Nucleus accumbens (tissue), 56 donors: ENCODE measurements at places on chromosomes 5 and 9.

- no peak for DNase-seq
Measured at GRCh38 chr9:34507556-34507955, 15.2 kb downstream of the ENHO start.

- no peak for DNase-seq
Measured at GRCh38 chr5:124060413-124061067, 548.6 kb downstream of the CSNK1G3 start.

DNA sequence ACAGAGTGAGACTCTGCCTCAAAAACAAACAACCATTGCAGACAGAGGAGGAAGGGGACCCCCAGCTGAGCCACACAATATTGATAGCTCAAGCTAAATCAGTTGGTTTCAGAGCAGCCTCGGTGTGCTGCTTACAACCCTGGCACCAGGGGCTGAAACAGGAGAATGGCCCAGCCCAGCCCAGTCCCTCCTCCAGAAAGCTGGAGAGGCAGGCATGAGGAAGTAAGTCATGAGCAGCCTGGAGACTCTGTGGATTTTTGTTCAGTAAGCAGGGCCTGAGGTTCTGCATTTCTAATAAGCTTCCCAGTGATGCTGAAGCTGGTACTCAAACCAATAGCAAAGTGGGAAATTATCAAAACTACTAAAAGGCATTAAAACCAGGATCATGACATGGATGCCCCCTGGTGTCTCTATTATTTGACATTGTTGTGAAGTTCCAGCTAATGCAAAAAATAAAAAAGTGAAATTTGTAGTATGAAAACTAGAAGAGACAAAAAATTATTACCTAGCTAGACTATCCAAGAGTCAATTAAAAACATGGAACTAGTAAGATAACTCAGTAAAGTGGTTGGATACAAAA lies 14.2 kb downstream of the PRRT1B start:
- DNase-seq = no peak

DNA sequence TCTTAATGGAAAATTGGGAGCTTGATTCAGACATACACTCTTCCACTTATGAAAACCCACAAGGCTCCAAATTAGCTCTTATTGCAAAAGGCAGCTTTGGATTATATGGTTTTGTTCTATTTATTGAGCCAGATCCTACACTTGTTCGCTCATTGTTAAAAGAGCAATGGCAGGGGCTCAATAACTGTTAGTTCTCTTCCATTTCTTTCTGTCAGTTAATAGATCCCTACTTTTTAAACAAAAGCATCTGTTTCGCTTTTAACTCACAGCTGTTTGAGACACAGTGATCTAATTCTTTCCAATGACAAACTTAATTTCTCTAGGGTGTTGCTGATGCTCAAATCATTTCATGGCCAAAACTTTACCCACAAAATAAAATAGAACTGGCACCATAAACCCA lies 11.7 kb downstream of the C5 start:
- DNase-seq = no peak

- no peak for DNase-seq
Measured at GRCh38 chr9:135116371-135116770, 28.9 kb downstream of the OLFM1 start.

- no peak for DNase-seq
Measured at GRCh38 chr5:76765249-76765648, 49.3 kb downstream of the F2R start.

DNA sequence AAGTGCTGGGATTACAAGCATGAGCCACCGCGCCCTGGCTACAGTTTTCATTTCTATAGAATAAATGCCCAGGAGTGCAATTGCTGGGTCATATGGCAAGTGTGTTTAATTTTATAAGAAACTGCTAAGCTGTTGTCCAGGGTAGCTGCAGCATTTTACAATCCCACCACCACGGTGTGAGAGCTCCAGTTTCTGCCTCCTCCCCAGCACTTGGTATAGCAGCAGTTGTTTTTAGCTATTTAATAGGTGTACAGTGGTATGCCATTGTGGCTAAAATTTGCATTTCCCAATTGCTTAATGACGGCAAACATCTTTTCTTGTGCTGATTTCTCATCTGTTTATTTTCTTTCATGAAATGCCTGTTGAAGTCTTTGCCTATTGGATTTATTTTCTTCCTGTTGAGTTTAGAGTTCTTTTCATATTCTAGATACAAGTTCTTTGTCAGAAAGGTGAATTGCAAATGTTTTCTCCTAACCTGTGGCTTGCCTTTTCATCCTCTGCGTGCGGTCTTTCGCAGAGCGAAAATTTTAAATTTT lies 100.3 kb downstream of the NDFIP1 start:
- DNase-seq = no peak

- no peak for DNase-seq
Measured at GRCh38 chr5:147075187-147075586, 159.6 kb upstream of the STK32A start.

- no peak for DNase-seq
Measured at GRCh38 chr5:157390551-157391297, 69.3 kb upstream of the NIPAL4 start.

GRCh38 chr5:142032747-142033631 lies 20.2 kb upstream of the GNPDA1 start:
- no peak for DNase-seq

- DNase-seq = no peak
Measured at GRCh38 chr5:54603372-54603771, 85.8 kb downstream of the SNX18 start.

DNA sequence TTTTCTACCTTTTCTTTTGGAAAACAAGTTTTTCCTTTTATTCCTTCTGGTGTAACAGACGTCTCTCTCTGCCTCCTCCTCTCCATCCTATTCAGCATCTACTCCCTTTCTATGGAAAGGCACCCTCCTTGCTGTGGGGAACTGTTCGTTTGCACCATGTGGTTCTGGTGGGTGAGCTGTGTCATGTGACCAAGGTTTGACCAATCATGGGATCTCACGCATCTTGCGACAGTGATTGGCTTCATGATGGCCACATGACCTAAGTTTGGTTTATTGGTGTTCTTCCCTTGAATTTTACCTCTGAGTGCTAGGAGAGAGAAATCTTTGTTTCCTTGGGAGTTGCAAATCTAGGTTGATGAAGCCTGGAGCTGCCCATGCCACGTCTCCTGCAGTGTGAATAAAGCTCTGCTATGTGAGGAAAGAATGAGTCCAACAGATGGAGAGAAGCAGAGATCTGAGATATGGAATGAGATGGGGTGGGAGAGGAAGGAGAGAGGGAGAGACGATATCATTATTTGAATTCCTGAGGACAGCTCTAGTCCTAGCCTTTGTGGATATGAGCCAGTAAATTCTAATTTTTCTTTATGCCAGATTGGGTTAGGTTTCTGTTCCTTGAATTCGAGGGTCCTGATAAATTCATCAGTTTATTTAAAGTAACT lies 178.8 kb upstream of the IL12B start:
- no peak for DNase-seq

- DNase-seq = no peak
Measured at GRCh38 chr9:99866398-99866797, 40.1 kb upstream of the STX17 start.

DNA sequence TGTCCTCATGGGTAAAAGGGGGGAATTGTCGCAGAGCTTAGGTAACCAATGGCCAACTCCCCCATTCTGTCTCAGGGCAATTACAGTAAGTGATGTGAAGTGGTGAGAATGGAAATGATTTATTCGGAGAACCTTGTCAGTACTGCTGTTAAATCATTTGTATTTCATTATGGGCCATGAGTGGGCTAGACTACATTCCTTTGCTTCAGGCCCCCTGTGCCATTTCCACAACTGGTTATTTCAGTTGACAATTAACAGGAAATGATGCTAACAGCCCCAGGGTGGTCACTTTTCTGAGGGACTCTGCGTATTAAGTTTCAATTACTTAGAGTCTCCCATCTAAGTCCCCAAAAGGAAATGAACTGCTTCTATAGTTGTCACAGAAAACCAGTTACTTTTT lies 653.7 kb downstream of the CCDC171 start:
- no peak for DNase-seq

- no peak for DNase-seq
Measured at GRCh38 chr9:107782789-107783188, 293.2 kb upstream of the KLF4 start.

DNA sequence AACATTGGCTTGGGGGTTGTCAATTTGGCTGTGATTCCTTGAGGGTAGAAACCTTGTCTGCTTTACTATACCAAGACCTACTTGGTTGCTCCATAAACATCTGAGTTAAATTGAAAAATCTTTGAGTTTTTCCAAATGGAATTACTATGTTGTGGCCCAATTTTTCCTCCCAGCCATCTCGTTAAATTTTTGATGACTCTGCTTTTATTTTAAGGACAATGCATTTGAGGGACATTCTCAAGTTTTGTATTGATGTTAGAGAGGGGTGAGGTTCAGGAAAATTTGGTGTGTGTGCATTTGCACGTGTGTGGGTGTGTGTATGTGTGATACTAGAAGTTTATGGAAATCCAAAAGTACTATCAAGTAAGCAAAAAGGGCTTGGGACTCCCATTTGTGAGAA lies 491.4 kb upstream of the KLF4 start:
- DNase-seq = no peak

DNA sequence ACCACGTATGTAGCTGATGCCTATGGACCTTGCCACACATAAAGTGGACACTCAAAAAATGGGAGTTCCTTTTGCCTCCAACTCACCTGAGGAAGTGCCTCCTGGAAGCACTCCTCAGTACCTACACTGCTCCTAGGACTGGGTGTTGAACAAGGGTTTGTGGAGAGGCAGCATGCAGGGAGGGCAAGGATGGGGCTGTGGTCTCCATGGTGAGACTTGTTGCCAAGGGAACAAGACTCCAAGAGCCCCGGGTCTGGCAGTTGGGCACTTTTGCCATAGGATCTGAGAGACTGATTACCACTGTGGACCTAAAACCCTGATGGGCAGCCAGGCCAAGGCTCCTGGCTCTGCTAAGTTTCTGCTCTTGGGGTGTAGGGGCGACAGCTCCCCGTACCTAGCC lies 6.9 kb upstream of the NR5A1 start:
- DNase-seq = no peak

GRCh38 chr5:573206-573605 lies 38.9 kb upstream of the CEP72 start:
- no peak for DNase-seq

GRCh38 chr5:178993955-178994579 lies 1.1 kb downstream of the GRM6 start:
- no peak for DNase-seq

DNA sequence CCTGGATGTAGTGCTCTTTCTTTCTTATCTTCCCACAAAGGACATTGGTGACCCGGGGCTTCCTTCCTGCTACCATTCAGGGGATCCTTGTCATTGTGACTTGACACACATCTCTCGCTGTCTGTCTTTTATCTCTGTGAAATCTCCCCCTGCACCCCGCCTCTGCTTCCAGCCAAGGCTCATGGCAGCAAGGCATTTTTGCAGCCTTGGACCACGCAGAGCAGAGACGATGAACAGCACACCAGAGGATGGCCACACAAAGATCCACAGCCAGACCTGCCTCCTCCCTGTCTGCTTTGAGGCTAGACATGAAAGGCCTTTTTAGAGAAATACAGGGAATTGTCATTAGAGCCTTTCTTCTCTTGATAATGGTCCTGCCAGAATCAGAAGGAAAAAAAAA lies 549.1 kb downstream of the CDK5RAP2 start:
- no peak for DNase-seq

- DNase-seq = peak; percentile 48
Measured at GRCh38 chr5:92977846-92978540, 603.0 kb downstream of the NR2F1-AS1 start.

DNA sequence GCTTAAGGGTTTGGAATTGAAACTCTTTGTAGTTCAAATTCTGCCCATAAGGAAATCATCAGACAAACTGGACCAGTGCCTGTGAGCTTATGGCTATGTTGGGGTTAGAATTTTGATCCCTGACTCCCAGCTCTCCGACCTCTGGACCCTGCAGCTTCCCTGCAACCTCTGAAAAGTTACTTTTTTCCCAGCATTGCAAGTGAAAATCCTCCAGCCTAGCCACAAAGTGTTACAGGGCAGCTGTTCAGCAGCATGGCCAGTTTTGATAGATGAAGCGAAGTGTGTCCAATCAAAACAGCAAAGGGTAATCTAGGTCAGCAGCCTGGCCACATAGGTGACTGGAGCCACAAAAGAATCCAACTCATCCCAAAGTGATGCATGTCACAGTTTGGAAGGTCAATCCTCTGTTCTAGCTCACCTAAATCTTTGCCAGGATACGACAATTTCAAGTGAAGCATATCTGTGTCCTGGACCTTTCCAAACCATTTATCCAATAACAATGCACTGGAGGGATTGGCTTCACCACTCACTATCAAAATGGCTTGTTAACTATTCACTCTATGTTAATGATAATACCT lies 4.7 kb upstream of the CPEB4 start:
- no peak for DNase-seq

DNA sequence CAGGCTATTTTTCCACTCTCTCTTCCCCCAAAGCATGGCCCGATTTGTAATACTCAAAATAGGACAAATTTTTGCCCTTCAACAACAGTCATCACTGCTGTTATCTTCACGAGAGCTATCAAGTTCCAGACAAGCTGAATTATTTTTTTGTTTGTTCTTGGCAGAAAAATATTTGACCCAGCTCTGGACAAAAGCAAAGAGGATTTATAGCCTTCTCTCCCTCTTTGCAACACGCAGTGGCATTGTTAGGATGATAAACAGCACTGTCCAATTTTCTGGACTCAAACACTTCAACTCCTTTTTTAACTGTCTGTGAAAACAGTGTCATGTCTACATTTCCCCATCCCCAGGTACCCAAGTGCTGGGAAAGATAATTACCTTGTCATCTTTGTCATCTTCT lies 160.3 kb downstream of the SLF1 start:
- DNase-seq = no peak

GRCh38 chr9:69179037-69179436 lies 5.0 kb downstream of the TJP2 start:
- no peak for DNase-seq

- DNase-seq = no peak
Measured at GRCh38 chr5:691817-692528, 1.2 kb downstream of the TPPP start.

- DNase-seq = no peak
Measured at GRCh38 chr9:77735494-77735893, 87.4 kb upstream of the GNA14 start.

DNA sequence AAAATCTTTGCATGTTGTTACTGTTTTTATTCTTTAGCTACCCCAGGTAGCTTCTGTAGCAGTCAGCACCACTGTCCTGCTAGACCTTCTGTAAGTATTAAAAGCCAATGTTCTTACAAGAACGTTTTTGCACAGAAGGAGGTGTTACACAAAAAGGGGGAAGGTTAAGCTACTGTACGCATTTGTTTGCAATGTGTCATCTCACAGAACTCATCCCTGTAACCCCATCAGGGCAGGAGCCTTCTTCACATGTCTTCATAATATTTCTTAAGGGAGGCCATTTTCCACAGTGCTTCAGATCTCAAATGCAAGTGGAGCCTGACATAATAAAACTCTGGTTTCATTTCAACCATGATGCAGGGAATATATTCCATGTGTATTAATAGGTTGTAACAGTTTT lies 67.9 kb downstream of the OSMR start:
- no peak for DNase-seq

GRCh38 chr5:134143944-134144941 lies 29.8 kb downstream of the TCF7 start:
- DNase-seq = no peak

- no peak for DNase-seq
Measured at GRCh38 chr5:317086-317811, 4.3 kb upstream of the AHRR start.

GRCh38 chr9:117705386-117705785 lies 1.2 kb downstream of the TLR4 start:
- DNase-seq = no peak

GRCh38 chr9:93203718-93204469 lies 20.0 kb downstream of the WNK2 start:
- DNase-seq = no peak
